ENCODE measurements at places on chromosomes 7 and 10.

- no peak for DNase-seq
Observed at GRCh38 chr7:3188946-3189345, 112.1 kb upstream of the SDK1 start.

- DNase-seq: no peak
Observed at GRCh38 chr10:18279173-18279572, 138.9 kb downstream of the CACNB2 start.

DNA sequence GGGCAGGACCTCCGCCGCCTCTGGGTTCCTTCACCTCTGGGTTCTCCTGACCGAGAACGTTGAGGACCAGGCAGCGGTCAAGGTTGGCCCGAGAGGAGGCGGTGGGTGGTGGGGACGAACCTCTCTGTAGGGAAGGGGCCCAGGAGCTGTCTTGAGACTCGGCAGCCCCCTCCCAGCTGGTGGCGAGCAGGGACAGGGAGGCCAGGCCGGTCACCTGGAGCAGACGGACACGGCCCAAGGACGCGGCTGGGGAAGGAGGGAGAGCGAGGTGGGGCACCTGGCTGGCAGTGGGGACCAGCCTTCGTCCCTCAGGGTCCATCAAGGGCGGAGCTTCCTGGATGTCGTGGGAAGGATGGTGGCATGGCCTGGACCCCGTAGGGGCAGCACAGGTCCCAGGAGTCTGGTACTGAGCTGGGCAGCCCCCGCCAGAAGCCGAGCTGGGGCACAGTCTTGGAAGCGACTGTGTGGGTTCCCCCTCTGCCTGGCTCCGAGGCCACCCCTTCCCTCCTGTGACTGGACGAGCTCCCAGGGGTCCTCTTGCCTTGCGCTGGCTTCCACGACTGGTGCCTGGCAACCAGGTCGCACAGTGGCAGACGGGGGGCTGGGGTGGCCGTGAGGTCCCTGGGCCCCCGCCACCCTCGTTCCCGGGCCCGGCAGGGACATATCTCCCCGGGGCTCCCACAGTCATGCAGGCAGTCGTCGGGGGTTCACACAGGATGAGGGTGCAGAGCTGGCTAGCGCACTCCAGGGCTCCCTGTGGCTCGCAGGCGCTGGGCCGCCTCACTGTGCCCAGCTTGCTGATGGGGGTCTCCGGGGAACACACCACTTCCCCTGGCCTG lies 89.9 kb downstream of the DNAJB6 start:
- DNase-seq: no peak

DNA sequence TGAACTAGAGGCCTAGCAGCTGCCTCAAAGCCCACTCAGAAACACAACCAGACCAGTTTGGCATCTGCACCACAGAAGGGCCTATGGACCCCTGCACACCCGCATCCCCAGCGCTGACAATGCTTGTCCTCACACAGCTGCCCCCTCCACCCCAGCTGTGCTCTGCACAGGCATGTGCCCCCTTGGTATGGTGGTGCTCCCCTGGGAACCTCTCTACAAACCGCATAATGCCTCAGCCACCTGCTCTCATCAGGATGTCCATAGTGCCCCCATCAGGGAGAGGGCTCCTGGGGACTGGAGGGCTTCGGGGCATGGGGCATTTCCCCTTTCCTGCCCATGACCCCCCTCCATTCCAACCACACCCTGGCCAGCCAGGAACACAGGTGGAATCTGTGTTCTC lies 347.5 kb downstream of the GRID1 start:
- DNase-seq: no peak

GRCh38 chr10:96365571-96365970 lies 6.8 kb upstream of the OPALIN start:
- DNase-seq: no peak

- no peak for DNase-seq
Observed at GRCh38 chr7:27947586-27948278, 207.8 kb downstream of the TAX1BP1 start.

GRCh38 chr10:17607603-17608332 lies 9.4 kb downstream of the HACD1 start:
- no peak for DNase-seq

- DNase-seq: no peak
Observed at GRCh38 chr7:2523461-2523936, 3.9 kb downstream of the LFNG start.

- DNase-seq: no peak
Observed at GRCh38 chr10:35641676-35642034, 441 bp downstream of the FZD8 start.

DNA sequence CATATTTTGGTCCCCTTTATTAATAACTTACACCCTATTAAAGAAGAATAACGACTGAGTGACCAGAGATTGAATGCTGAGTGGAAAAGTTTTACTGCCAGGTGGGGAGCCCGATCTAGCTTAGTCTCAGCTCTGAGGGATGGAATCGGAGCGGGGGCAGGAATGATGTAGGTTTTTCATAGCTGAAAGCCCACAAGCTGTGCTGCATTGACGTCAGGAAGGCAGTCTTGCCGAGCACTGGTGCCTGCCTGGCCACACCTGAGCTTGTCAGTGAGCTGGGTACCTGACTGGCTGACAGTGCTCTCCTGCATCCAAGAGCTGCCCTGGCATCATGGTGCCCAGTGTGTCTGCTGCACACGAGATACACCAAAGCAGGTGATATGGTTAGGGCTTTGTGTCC lies 34.8 kb downstream of the GRK5 start:
- no peak for DNase-seq

DNA sequence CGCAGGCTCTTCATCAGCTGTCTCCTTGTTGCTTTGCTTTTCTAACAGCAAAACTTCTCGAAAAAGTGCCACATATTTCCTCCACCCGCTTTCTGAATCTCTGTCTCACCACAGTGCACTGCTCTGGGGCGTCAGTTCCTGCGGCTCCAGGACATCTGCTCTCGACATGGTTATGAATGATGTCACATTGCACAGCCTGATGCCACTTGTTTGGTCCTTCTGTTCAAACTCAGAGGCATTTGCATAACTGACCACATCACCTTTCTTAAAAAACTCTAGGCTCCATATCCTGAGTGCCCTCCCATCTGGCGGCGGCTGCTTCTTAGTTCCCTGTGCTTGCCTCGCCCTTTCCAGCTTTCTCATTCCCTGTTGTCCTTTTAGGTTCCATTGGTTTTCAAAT lies 469.3 kb upstream of the COBL start:
- DNase-seq: no peak

DNA sequence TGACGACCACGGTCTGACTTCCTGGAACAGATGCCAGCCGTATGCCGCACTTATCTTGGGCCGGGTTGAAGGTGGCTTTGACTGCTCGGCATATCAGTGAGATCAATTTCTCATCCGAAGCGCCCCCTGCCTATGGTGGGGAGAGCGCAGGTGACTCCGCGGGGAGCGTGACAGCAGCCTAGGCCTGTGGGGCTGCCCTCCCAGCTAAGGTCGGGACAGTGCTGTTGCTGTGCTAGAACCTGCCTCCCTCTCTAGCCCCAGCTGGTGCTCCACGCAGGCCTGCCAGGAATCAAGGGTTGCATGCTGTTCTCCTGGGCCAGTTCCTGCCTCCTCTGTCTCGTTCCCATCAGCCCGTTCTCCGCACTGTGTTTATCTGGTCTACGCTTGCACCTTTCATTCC lies 49.8 kb downstream of the PODXL start:
- DNase-seq: no peak

DNA sequence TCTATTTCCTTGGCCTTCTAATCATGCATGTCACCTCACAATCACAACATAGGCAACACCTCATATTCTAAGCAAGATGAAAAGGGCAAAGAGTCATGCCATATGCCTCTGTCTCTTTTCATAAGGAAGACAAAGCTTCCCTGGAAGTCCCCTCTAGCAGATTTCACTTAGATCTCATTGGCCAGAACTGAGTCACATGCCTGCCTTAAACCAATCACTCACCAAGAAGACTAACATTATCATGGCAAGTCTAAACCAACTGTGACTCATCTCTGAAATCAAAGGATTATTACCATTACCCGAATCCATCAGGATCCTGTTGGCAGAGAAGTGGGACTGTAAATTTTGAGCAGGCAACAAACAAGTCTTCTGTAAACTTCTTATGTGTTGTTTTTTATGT lies 27.8 kb downstream of the CAV1 start:
- DNase-seq: no peak

DNA sequence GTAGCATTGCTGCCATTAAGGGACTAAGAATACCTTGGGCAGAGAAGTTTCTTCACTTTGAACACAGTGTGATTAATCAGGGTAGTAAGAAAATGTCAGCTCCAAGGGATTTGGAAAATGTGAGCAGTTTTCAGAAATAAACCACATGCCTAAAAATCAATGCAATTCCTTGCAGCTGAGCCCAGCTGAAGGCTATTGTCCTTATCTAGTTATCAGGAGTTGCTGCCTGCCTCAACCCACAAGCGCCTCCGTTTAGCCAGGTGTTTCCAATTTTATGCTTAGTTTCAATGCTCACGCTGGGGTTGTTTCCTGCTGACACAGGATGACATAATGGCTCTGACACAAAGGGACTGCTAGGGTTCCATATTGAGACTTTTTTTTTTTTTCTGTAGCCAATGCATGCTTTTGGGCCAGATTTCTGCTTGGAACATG lies 132.3 kb upstream of the ANK3 start:
- DNase-seq: no peak

DNA sequence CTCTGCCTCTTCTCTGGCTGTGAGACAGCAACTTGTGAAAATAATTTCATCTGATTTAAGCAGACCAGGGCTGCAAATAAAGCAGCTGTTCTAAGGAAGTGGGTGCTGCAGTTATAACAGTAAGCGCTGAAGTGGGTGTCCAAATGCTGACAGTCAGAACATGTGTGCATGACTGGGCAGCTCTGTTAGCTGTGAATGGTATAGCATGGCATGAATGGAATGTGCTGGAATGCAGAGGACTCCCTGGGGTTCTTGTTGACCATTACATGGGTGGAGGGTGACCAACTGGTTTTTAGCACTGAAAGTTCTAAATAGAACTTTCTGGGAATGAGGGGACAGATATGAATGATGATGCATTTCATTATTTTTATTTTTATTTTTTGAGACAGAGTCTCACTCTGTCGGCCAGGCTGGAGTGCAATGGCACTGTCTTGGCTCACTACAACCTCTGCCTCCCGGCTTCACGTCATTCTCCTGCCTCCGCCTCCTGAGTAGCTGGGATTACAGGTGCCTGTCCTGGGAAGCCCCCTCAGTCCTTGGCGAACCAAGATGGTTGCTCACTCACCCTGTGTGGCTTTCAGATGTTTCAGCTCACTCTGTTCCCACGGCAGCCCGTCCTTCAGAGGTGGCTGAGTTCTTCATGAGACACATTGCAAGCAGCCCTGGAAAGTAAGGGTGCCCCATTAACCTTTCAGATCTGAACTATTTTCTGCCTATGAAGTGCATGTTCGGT lies 319.8 kb upstream of the PHYHIPL start:
- no peak for DNase-seq

- DNase-seq: no peak
Observed at GRCh38 chr7:70457482-70457881, 674.5 kb upstream of the GALNT17 start.

DNA sequence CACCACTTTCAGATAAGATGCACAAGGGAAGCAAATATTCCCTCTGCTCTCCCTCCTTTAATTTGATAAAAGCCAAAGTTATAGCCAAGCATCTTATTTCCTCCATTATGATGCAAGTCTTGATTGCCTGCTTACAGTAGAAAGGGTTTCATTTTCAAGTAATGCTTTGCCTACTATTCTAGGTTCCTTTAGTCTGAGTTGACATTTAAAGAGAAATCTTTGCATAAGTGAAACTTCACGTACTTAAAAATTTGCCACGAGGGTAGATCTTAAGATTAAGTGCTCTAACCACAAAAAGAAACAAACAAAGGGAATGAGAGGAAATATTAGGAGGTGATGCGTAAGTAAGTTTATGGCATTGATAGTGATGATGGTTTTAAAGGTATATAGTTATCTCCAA lies 78.1 kb upstream of the VWDE start:
- no peak for DNase-seq

GRCh38 chr7:24740871-24741270 lies 16.4 kb downstream of the GSDME start:
- no peak for DNase-seq

DNA sequence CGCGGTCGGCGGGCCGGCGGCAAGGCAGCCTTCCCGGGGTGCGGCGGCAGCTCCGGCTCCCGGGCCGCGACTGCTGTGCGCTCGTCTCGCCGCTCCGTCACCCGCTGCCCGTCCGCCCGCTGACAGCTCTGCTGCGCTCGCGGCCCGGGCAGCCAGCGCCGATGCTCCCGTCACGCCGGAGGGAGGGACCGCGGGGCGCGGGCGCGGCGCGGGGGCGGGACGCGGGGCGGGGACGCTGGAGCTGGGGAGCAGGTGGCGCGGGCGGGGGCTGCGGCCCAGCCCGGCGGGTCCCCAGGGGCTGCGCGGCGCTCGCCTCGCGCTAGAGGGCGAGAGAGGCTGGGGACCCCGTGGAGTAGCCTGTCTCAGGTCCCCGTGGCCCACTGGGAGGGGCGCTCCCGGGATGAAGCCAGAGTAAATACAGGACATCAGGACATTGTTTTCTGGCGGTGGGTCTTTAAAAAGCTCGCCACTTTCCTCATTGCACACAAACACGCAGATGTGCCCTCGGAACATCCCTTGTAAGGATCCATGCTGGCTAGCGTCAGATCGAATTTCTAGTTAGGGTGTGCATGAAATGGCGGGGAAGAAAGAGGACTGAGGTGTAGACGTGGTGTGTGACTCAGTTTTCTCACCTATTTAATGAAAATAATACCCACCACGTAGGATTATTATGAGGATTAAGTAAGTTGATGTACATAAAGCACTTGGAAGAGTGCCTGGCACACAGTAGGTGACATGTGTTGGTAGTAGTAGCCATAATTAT lies at the start of gene ELAPOR2:
TSS of gene ELAPOR2 (minus strand) at position 130 of the 763 bp plus-strand sequence. CDS start 141 bp downstream, outside the sequence.
- DNase-seq: peak; percentile 58

DNA sequence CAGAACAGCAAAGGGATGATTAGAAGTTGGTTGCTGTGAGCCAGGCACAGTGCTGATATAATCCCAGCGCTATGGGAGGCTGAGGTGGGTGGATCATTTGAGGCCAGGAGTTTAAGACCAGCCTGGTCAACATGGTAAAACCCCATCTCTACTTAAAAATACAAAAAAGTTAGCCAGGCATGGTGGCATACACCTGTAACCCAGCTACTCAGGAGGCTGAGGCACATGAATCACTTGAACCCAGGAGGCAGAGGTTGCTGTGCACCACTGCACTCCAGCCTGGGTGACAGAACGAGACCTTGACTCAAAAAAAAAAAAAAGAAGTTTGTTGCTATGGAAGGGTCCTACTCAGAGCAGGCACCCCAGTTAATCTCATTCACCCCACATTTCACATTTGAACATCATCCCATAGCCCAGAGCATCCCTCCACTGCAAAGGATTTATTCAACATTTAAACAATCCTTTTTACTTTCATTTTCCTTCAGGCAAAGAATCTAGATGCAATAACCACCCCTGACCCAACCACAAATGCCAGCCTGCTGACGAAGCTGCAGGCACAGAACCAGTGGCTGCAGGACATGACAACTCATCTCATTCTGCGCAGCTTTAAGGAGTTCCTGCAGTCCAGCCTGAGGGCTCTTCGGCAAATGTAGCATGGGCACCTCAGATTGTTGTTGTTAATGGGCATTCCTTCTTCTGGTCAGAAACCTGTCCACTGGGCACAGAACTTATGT lies 4.1 kb downstream of the IL6 start:
- no peak for DNase-seq

DNA sequence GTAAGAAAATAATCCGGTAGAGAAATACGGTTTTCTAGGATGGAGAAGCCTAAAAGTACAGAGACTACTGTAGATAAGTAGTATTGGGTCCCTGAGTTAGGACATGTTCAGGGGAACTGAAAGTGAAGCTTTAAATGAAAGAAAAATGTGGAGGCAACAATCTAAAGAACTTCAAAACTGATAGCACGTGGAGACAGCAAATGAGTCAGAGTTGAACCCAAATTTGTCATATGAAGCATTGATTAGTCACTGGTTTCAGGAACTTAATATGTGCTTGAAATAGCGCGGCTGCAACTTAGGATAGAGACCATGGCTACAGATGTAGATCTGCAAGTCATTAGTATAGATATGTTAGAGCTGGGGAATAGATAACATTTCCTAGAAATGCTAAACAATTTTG lies 1138.6 kb upstream of the SORCS1 start:
- DNase-seq: no peak
